HS-5 (cell line): ENCODE measurements at places on chromosomes 1 and 21.

DNA sequence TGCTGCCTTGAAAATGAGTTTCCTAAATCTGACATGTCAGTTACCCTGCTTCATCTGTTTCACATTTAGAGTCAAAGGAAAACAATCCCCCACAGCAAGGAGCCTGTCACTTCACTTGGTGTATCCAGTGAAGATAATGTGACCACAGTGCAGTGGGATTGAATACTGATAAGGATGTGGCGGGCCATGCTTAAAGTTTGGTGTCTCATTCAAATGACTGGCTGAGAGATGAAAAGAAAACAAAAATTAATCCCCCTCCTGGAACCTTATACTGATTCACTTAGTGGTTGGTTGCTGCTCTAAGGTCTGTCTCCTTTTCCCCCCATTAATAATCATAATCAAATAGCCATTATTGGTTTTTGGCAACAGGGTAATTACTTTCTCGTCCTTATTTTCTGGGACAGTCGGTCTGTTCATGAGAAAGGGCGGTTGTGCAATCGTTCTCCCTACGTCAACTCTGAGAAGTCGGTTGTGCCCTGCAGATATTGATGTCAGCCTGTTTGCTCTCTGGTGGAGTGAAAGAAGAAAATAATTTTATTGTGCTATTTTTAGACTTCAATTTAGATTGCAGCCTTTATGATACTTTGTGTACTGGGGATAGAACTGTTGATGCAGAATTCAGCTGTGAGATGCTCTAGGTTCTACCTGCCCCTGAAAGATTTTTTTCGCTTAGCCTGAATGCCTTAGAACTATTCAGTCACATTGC is 360.2 kb downstream of the DISC1 start:
- no peak for DNase-seq

DNA sequence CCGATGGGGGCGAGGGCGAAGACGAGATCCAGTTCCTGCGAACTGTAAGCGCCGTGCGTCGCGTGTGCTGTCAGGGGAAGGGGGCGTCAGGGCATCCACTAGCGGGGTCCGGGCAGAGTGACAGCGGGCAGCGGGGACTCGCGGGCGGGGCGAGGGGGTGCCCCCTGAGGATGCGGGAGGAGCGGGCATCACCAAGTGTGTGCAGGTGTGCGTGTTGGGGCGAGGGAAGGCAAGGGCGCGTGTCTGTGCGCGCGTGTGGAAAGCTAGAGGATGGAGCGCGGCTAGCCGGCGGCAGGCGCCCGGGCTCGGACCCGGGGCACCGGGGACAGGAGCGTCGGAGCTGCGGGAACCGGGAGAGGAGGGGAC is 525 bp downstream of the RYR2 start:
- no peak for DNase-seq

GRCh38 chr1:36183309-36183856 is 27.4 kb downstream of the MAP7D1 start:
- no peak for DNase-seq

GRCh38 chr1:44114098-44114497 is 4.5 kb upstream of the KLF17 start:
- DNase-seq = no peak
